ENCODE measurements at places on chromosomes 13 and 19. TPM values are rescaled to one million over a fixed set of nuclear protein-coding genes. Genes with fewer than 3 reads are reported as not detected.

The ERICH4 gene
- 0.56 TPM for total RNA-seq

- no peak for DNase-seq
These were observed 193.2 kb downstream of the IRS2 start for GRCh38 chr13:109593230-109593629.

DNA sequence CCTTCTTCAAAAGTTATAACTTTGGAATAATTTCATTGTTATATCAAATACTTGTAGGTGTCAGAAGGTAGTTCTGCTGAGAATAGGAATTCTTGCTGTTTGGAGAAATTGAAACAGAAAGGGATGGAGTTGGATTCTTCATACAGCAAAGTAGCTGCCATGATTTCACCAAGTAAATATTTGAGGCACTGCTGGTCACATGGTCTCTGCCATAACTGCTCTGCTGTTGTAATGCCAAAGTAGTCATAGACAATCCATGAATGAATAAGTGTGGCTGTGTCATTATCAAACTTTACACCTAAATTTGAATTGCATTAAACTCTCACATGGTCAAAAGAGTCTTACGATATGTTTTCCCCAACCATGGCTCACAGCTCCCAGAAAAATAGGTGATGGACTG lies 308.6 kb downstream of the GPC6 start:
- DNase-seq: no peak

- DNase-seq: no peak
These were observed 337.3 kb downstream of the ATP8A2 start for GRCh38 chr13:25709088-25709487.

DNA sequence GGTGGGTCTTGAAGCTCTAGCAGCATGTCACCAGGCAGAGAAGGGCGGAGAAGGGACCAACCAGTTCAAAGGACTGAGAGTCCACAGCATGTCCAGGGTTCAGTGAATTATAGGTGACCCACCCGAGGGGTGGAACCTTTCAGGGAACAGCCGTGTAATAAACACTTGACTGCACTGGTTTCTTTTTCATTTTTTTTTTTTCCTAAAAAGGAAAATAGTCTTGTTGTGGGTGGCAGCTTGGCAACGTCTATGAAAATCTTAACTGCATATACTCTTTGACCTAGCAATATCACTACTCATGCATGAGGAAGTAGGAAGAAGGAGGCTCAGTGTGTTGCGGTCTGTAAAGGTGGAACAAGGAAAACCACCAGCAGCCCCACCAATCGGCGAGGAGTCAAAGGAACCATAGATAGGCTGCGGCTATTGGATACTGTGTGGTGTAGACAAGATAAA lies 13.0 kb upstream of the MYH14 start:
- DNase-seq: no peak

- no peak for DNase-seq
These were observed at the start of gene RUBCNL for GRCh38 chr13:46387064-46387851. TSS of gene RUBCNL (minus strand) at chr13:46387252. CDS start at chr13:46372475, 14,777 bp downstream.

GRCh38 chr19:8321067-8321985 lies at the start of the genes NDUFA7 and RPS28:
TSS of gene NDUFA7 (minus strand) at chr19:8321375. CDS start at chr19:8321358, 17 bp downstream.
TSS of gene RPS28 (plus strand) at chr19:8321496. CDS start at chr19:8321531, 35 bp downstream.
- peak; percentile 98 for DNase-seq

DNA sequence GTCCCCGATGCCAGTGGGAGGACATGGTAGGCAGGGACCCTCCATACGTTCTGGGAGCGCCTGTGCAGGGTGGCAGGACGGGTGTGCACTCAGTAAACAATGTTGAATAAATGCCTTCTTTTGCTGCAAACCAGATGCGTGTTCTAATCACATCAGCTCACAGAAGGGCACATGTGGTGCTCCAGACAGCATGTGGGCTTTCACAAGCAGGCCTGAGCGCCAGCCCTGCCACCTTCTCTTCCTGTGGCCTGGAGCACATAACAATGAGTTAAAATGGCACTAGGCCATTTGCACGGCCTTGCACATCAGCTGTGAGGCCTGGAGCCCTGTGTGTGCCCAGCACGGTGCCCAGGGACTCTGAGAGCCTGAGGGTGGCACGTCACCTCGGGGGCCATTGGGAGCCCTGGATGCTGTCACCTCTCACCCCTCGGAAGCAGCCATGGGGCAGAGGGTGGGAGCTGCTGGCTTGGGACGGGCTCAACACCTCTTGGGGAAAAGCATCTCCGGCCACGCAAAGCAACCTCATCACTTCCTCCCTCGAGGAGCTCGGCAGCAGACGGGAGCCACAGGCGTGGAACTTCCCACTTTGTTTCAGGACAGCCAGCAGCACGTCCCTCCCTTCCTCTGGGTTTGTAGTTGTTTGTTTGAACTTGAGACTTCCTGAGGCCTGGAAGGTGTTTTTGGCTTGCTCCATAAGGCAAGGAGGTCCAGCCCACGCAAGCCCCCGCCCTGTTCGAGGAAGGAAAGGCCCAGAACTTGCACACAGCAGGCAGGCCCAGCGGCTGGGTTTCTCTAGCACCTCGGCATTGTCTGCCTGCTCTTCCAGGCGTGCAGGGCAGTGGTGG lies 9.8 kb downstream of the MCF2L start:
- DNase-seq: no peak

- no peak for DNase-seq
These were observed 239.2 kb upstream of the MIR17HG start for GRCh38 chr13:91108315-91108714.

DNA sequence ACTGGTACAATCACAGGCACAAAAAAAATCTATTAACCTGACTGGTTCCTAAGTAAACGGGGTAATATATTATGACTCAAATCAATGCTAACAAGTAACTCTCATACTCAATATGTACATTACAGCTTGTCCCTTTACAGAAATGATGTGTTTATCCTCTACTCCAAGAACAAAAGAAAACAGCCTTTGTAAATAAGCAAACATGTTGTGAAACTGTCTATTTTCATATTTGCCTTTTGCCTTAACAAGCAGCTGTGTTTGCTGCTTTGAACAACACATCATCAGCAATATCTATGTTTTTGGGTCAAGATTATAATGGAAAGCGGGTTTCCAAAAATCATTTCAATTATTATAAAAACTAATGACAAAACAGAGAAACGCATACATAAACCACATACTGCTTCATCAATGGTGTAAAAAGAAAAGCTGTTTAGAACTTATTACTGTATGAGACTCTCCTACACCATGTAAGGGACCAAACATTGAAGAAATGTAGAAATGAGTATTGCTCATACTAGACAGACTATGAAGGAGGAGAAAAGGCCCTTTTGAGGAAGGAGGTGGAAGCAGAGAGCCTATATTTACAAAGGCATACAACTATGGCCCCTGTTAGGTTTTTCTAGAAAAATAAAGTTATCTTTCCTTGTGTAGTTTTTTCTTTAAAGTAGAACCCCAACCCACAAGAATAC lies 14.8 kb downstream of the TBC1D4 start:
- no peak for DNase-seq

All from type B pancreatic cell (in vitro differentiated cells).